Kasumi-1 (cell line): ENCODE measurements at places on chromosomes 5 and 9.

DNA sequence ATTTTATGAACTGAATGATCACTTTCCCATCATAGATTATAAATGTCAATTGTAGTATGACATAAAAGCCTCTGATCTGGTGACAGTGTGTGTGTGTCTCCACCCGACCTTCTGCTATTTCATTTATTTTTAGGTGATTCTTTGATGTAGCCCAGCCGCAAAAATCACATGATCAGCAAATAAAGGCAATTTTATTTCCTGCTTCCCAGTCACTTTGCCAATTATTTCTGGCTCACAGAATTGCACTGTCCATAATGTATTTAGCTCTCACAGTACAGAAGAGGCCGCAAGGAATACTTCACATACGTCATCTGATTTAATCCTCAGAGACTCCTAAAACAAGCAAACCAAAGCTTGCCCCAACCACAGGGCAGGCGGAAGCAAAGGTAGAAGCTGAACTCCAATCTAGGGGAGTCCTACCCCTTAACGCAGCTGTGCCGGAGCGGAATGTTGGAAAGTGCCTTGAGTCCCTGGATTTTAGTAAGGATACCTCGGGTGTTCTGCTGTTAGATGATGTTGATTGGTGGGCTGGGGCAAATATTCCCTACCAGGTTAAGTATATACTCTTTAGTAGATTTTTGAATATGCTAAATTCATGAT is 384.0 kb upstream of the IRX4 start:
- no peak for DNase-seq

GRCh38 chr9:137621131-137621757 is 2.4 kb downstream of the EHMT1 start:
- peak; percentile 39 for DNase-seq

GRCh38 chr9:37486616-37487548 is 1.1 kb downstream of the POLR1E start:
- no peak for DNase-seq

- no peak for DNase-seq
Observed at GRCh38 chr9:76949865-76950264, 44.0 kb upstream of the PRUNE2 start.

DNA sequence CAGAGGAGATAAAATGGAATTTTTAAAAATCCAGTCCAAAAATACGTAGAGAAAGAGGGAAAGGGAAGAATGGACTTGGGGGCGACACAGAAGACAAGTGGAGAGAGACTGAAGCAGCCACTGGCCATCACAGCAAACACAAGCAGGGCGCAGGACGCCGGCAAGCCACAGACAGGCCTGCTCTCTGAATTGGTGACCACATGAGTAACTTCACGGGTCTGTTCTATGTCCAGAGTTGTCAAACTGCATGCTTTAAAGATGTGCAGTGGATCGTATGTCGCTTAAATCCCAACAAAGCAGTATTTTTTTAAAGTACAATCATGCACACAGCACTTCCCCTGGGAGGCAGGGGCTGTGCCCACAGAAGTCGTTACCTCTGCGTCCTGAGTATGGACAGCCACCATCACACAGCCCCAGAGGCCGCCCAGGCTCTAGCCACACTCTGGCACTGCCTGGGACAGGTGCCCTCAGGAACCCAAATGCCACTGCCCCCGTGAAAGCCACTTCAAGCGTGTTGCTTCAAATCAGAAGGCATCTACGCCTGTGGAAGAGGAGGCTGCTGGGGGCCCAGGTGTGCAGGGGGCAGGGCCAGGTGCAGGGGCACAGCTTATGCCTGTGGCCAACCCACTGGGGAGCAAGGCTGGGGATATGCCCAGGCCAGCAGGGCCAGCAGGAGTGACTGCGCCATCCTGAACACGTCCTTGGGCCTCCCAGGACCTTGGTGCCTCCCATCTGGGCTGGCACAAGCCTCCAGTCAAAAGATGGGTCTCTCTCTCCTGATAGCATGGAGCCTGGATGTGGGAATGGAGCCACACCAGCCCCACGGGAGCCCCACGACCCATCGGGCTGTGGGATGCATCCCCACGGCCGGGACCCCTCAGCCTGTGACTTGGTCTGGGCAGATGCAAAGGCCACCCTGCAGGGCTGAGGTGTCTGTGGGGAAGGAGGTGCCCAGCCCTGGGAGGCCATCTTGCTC is 5.9 kb upstream of the LRRC14B start:
- no peak for DNase-seq

DNA sequence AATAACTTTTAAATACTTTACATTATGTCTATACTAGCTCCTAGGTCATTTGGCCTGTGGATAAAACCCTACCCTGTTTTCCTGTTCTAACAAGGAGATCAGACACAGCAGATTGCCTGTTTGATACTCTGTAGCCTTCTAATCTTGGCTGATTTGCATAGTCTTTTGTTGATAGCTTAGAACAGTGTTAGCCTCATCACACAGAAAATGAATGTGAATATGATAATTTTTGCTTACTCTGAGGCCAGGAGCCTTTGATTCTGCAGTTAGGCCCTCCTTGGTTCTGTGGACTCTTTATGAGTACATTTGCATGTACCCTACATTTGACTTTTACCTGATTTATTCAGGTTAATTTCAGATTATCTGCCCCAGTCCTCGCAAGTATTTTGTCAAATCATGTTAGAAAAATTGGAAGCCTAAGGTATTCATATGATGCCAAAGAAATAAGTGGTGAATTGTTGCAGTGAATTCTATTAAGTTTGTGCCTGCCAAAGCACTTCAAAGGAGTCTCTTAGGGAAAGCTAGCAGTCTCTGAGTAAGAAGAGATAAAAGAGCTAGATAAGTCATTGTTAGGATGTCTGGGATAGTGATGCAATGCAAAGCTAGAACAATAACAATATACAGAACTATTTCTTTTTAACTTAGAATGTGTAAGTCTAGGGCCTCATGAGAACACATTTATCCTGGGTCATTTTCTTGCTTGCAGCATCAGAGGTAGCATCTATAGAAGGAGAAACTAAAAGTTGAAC is 56.4 kb downstream of the SCAMP1 start:
- no peak for DNase-seq

GRCh38 chr5:180209137-180209581 is at the start of gene RASGEF1C:
Gene RASGEF1C, minus strand, starts transcription at chr5:180209211. Its CDS starts 71,159 bp downstream, at chr5:180138052.
- peak; percentile 15 for DNase-seq

DNA sequence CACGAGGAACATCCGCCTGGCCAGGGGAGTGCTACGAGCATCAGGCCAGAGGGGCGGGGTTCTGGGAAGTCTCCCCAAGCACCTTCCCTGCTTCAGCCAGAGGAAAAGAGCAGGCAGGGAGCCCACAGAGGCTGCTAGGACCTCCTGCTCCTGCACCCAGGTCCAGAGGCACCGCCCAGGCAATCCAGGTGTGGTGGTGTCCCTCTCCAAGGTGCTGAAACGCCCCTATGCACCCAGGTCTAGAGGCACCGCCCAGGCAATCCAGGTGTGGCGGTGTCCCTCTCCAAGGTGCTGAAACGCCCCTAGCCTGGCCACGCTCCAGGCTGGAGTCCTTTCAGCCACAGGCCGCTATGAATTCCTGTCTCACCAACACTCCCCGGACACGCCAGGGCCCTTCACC is 10.7 kb upstream of the UBAC1 start:
- no peak for DNase-seq

DNA sequence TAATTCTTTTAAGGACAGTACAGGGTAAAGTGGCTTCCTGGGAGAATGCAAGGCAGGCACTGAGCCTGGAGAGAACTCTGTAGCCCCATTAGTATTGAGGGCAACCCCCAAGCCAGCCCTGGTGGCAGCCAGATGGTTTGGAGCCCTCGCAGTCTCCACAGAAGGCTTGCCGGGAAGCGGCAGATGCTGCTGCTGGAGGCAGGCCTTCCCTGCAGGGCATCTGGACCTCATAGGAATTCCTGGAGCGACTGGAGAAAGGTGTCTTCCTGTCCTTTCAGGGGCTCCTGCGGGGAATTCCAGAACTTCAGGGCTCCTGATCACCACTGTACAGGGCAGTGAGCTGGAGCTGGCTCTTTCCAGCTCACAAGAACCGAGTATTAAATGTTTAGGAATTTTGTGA is 167.5 kb downstream of the INSYN2B start:
- no peak for DNase-seq

- DNase-seq: peak; percentile 64
Observed at GRCh38 chr9:130053504-130054324, at the start of gene GPR107. Gene GPR107, plus strand, starts transcription at chr9:130053906. Its CDS starts 27 bp downstream, at chr9:130053933.

- peak; percentile 15 for DNase-seq
Observed at GRCh38 chr9:79215821-79216220, 355.9 kb upstream of the TLE4 start.

DNA sequence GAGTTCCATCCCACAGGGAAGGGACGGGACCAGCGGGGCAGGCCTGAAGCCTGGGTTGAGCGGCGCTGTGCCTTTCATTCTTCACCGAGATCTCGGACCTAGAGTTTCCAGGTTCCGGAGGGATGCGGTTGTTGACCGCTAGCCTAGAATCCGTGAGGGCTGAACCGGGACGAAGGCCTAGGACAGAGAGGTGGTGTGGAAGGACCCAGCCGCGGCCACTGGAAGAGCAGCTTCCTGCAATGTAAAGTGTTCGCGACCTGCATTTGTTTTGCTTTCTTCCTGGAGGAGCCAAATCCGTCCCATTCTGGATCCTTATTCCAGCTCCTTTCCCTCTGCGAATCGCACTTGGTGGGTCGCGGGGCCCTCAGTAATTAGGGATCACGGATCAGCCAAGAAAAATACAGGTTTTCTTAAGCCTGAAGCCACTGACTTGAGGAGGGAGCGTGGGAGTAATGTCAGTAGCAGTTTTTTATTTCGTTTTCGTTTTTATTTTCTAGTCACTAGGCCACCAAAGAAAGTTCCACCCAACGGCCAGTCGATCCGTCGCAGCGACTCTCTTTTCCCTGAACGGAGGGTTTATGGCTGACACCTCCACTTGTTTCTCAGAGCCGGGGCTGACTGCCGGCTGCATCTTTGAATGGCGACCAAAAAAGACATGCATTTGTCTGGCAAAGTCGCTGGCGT is 48.6 kb downstream of the ANXA2R start:
- peak; percentile 46 for DNase-seq

- peak; percentile 25 for DNase-seq
Observed at GRCh38 chr5:112210430-112211005, 208.6 kb downstream of the EPB41L4A start.

DNA sequence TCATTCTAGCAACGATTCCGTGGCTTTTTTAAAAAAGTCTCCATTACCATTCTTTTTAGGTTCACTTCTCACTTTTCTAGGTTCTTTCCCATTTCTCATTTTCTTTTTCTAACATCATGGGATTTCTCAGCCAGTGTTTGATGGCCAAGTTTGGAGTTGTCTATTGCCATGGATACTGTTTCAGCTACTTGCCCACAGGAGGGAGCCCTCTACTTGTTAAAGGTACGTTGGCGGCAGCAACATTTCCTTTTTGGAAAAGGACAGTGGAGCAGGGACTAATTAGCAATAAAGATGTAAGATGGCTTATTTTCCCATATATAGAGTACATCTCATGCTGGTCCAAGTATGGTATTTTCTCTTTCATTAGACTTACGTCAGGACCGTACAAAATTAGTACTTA is 2257.5 kb upstream of the C9orf72 start:
- DNase-seq: peak; percentile 68

DNA sequence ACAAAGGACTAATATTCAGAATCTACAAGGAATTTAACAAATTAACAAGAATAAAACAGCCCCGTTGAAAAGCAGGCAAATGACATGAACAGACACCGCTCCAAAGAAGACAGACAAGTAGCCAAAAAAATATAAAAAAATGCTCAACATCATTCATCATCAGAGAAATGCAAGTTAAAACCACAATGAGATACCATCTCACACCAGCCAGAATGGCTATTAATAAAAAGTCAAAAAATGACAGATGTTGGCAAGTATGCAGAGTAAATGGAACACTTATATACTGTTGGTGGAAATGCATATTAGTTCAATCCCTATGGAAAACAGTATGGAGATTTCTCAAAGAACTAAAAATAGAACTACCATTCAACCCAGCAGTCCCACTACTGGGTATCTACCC is 302.7 kb upstream of the RGMB start:
- DNase-seq: no peak

DNA sequence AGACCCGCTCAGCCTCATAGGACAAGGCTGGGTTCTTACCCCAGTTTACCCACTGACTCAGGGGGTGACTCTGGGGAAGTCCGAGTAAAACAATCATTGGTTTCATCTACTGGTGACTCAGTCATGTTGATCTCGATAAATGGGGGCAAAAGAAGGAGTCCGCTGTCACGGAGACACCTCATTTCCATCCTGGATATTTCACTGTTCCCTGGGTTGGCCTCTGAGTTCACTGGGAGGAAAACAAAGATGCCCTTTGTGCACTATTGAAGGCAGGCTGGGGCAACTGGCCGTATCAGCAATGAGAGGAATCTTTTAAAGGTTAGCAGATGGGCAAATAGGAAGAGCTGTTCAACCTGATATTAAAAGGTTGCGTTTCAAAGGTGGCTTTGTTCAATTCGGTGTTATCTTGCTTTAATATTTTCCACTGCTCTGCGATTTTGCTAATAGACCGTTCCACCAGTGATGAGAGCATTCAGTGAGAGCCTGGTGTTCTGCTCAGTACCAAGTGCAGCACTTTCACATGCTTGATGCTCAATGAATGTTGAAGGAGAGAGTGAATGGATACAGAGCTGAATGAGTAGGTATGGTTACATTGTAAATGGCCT is 110.2 kb upstream of the EGFLAM start:
- DNase-seq: no peak

- peak; percentile 43 for DNase-seq
Observed at GRCh38 chr9:35748858-35749514, at the start of the genes GBA2 and RGP1. Gene GBA2, minus strand, starts transcription at chr9:35749228. Its CDS starts 524 bp downstream, at chr9:35748704. Gene RGP1, plus strand, starts transcription at chr9:35749287. Its CDS starts 469 bp downstream, at chr9:35749756.

DNA sequence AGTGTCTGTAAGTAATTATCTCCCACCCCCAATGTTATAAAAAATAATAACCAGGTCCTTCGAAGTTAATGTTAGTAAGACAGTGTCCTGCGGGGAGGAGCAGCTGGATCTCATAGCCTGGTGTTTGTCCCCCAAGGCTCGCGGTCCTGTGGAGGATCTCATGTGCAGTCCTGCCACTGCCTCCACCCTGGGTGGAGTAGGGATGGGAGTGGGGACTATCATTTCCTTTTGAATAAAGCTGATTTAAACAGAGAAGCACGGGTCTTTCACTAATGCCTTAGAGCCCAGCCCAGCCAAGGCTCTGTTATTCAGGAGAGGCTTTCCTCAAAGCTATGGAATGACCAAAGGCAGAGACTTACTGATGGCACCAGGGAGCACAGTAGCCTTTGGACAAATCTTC is 40.2 kb downstream of the SUB1 start:
- no peak for DNase-seq

GRCh38 chr5:69502367-69502766 is 9.8 kb downstream of the OCLN start:
- no peak for DNase-seq
